ENCODE measurements at places on chromosomes 5 and 9.

DNA sequence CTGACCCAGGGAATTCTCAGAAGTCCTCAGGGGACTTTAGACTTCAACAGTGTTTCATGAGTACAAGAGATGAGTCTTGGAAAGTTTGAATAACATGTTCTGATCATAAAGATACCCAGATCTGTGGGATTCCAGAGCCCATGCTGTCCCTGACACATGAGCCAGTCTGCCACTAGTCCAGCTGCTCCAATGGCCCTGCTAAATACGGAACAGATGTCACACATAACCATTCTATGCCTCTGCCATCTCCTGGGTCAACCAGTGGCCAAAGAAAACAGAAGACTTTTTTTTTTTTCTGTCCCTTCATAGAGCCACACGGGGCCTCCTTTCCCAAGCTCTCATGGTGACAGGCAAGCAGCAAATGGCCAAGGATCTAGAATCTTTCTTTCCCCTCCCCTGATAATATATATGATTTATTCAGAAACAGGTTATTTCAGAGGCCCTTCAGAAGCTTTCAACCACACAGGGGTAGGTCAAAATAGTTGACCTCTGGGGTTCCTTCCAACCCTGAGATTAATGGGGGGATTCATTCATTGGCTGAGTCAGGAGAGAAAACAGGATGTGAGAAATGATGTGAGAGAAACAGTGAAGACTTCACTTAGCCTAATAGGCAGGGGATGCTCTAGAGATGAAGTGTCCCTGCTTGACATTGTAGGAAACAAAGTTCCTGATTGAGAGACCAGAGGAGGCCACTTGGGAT, 367.7 kb downstream of the CDK5RAP2 start:
- DNase-seq = no peak

DNA sequence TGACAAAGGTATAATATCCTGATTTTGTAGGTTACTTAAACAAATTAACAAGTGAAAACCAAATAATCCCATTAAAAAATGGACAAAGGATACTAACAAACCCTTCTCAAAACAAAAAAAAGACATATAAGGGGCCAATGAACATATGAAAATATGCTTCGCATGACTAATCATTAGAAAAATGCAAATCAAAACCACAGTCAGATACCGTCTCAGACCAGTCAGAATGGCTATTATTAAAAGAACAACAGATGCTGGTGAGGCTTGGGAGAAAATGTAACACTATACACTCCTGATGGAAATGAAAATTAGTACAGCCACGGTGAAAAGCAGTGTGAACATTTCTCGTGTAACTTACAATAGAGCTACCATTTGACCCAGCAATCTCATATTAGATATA, 1542.2 kb upstream of the CDH9 start:
- DNase-seq = no peak

DNA sequence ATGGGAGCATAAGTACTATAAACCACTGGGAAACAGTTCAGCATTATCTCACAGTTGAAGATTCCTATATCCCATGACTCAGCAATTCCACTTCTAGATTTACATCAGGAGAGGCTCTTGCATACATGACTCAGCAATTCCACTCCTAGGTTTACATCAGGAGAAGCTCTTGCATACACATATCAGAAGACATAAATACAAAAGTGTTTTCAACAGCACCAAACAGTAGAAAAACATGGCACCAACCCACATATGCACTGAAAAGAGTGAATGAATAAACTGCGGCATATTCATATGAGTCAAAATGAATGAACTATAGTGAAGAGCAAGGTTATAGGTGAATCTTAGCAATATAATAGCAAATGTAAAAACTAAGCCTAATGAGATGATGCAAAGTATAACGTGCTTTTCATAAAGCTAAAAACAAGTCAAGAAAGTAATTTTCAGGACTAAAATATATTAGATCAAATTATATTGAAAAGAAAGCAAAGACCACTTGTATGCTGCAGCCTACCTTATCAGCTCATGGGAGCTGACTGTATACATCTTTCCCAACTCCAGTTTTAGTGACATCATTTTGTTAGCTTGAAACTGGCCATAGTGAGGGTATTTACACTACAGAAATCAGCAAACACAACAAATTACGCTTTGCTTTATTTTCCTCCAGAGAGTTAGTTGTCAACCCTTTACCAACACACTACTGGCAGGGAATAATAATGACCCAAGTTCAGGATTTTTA, 95.8 kb downstream of the ANKRD18B start:
- DNase-seq = no peak

GRCh38 chr5:16856531-16856930, 79.6 kb downstream of the MYO10 start:
- no peak for DNase-seq

GRCh38 chr5:157997991-157998504, 139.1 kb upstream of the CLINT1 start:
- DNase-seq = no peak

- DNase-seq = no peak
These were observed 170.5 kb downstream of the DCP2 start for GRCh38 chr5:113147101-113147508.

DNA sequence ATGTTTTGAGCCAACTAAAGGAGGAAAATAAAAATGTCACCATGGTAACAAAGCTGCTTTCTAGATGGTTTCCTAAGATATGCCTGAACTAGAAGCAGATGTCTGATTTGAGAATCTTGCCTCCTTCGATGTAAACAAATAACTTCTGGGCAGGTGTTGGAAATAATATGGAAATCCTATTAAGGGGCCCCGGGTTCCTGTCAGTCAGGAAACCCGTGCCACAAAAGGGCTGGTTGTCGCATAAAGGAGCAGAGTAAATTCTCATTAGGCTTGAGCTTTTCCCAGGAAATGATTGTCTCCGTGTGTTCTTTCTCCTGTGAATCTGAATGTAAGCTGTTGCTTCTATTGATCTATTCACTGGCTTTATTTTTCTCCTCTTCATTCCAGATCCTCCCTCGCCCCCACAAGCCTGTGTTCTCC, 90.8 kb downstream of the TLE4 start:
- DNase-seq = no peak

GRCh38 chr9:39108145-39108544, 179.8 kb downstream of the CNTNAP3 start:
- no peak for DNase-seq

All from stimulated activated CD4-positive, alpha-beta T cell treated with anti-CD3 and anti-CD28 coated beads, Interleukin-12 subunit alpha, Interleukin-12 subunit beta, amount 100 ng/mL, for 48 hours (primary cell).